ENCODE measurements at places on chromosomes 2 and 18.

GRCh38 chr2:45128580-45128997 lies 119.3 kb upstream of the SIX2 start:
- peak; percentile 92 for DNase-seq

- DNase-seq, result no peak
These were observed 187.4 kb upstream of the NCKAP5 start for GRCh38 chr2:133755480-133756300.

- DNase-seq, result peak; percentile 48
These were observed 62.3 kb upstream of the YWHAQ start for GRCh38 chr2:9693196-9693491.

DNA sequence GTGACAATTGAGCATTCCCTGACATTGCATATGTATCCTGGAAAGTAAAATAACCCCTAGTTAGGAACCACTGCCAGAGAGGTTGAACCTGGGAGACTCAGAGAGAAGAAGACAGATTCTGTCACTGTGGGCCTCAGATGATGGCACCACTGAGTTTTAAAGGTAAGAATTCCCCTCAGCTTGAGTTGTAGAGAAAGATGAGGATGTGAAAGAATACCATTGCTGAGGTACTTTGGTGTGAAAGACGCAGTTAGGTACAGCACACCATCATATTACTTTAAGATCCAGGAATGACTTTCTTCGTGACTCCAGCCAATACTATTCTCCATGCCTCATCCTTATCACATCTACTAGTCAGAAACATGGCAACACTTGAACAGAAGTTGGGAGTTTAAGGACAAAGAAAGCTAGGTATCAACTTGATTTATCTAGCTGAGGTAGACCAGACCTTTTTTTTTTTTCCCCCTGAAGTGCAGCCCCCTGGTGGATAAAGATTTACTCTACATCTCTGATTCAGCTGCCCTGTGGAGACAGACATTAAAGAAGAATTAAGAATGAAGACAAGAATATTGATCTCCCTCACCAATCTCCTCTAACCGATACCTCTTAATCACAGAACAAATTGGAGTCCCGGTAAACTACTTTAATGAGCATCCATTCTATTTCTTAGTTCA lies 630.5 kb upstream of the FANCL start:
- no peak for DNase-seq

DNA sequence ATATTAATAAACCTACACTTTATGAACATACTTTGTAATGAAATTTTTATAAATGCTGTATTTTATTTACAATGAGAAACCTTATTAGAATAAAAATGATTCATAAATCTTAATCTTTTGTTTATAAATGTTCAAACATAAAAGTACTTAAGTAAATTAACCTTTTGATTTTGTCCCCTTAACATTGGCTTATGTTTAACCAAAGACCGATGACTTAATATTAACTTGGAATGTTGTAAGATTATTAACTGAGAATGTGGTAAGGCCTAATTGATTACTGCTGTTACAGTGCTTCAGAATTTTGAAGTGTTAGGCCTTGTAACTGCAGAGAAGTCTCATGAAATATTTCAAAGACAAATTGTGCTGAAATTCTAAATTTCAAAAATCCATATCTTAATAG lies 5.7 kb downstream of the CPS1 start:
- DNase-seq, result no peak

- no peak for DNase-seq
These were observed 179.1 kb downstream of the ANKRD44 start for GRCh38 chr2:197131558-197131855.

DNA sequence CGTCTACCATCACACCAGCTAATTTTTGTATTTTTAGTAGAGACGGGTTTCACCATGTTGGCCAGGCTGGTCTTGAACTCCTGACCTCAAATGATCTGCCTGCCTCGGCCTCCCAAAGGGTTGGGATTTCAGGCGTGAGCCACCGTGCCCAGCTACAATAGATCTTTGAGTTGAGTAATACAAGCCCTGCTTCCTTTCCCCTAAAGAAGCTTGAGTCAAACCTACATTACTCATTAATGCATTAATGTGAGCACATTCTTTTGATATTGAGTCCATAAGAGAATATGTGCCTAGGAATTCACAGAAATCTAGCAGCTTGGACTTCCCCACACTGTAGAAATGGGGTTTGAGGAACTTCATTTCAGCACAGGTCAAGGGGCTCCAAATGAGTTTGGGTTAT lies 39.6 kb downstream of the PSMG2 start:
- peak; percentile 51 for DNase-seq

GRCh38 chr2:104846786-104847585 lies 6.9 kb upstream of the POU3F3 start:
- DNase-seq, result no peak

DNA sequence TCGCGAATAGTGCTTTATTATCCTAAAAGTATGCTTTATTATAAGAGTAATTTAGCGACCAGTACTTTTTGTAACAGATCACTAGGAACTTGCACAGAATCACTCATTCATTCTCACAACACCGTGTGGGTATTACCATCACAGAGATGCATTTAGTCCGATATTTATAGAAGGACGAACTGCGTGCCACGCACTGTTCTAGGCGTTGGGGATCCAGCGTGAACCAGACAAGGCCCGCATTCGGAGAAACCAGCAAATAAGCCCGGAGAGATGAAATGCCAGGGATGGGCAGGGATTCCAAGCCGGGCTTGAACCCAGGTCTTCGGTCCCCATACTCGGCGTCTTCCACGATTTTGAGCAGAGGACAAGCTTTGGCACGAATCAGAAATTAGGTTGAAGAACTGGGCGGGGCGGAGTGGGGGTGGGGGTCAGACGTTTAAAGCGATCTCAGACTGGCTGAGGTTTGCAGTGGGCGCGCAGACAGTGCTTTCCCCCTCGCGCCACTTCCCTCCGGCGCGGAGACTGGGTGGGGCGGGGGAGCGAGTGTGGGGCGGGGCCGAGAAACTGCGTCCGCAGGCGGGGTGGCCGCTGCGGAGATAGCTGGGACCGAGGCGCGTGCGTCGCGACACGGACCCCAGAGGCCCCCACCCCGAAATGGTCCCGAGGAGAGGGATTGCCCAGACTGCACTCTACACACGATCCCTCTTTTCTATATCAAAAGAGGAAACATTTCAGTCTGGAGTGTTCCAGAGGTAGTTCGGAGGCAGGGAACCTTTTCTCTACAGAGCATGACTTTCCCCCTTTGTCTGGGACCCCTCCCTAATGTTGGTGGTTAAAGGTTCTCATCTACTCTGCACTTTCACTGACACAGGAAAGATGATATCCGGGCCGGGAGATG lies 1.1 kb upstream of the CXCR4 start:
- DNase-seq, result no peak

DNA sequence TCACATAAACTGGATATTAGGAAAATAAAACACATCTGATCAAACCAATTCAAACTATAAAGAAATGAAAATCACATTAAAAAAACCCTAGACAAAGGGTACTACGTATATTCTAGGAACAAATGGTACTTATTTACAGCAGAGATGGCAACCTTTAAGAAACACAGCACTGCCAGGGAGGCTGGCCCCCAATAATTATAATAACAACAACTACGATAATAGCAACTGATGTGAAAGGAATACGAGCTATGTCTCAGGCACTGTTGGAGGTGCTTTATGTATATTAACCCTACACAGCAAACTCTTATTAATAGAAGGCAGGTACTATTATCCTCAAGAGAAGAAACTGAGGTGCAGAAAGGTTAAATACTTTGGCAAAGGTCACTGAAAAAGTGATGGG lies 193.9 kb downstream of the NBAS start:
- no peak for DNase-seq

DNA sequence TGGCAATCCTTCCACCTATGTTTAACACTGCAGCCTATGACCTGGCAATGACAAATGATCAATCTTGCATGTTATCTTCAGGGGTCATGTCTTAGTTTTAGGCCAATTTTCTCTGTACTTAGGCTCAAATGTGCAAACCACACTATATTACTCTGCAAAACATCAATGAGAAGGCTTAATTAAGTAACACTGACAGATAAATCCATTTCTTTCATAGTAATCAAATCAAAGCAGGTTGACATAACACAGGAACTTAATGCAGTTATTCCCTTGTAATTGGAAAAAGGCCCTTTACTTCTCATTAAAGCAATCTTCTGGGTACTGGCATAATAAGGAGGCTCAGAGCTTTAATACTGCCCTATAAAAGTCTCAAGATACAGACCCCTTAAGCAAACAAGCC lies 114.4 kb downstream of the TCF4 start:
- DNase-seq, result no peak

Data from SJSA1 (cell line).